H4 (cell line): ENCODE measurements at places on chromosomes 3 and 15.

- DNase-seq, result no peak
These were observed 16.4 kb upstream of the SKIC8 start for GRCh38 chr15:78315686-78316282.

DNA sequence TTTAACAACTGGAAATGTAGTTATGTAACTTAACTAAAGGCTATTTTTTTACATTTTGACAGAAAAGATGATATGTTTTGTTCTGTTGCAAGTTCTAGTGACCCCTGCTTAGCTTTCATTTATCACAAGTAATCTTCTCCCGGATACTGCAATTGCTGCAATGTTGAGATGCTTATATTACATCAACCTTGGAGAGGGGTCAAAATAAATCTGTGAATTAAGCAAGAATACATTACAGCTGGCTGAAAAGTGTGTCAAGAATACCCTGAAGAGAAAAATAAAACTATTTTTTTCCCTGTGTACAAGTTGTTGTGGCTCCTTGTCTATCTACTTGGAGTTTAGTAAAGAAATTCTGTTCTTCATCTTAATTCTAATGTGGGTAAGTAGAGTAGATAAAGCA lies 232.1 kb upstream of the GOLIM4 start:
- no peak for DNase-seq

GRCh38 chr3:66363148-66363547 lies 137.7 kb downstream of the LRIG1 start:
- no peak for DNase-seq

- no peak for DNase-seq
These were observed 4.6 kb downstream of the MYH15 start for GRCh38 chr3:108505811-108506210.

DNA sequence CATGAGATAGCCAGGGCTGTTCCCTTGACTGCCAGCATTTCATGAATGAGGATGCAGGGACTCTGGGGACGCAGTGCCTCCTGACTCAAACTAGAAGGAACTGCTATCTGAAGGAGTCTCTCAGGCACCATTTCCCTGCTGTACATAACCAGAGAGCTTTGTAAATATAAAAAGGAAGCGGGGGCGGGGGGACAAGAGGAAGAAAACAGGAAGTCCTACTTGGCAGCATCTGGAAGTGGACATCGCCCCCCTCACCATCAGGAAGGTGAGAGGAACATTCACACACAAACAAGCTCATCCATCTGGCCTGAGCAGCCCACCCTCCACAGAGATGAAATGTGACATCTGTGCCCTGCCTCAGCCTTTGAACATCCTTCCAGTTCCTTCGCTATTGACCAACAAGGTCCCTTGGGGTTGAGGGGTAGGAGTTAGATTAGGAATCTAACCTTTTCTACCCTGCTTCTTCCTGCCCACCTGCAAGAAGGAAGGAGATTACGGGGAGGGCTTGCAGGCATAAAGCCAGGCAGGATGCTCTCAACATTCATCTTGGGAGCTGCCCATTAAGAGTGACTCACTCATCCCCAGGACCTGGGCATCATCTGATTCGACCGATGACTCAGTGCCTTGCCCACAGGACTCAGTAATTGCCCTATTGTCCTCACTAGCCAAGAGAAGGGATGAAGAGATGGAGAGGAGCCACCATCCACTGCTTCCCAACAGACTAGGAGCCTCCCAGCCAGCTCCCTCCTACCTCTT lies 31.9 kb downstream of the SH3BP5 start:
- peak; percentile 88 for DNase-seq

DNA sequence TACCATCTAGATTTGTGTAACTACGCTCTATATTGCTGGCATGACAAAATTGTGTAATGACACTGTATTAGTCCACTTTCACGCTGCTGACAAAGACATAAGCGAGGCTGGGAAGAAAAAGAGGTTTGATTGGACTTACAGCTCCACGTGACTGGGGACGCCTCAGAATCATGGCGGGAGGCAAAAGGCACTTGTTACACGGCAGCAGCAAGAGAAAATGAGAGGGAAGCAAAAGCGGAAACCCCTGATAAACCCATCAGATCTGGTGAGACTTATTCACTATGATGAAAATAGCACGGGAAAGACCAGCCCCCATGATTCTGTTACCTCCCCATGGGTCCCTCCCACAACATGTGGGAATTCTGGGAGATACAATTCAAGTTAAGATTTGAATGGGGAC lies 905.7 kb downstream of the DIPK2A start:
- no peak for DNase-seq

DNA sequence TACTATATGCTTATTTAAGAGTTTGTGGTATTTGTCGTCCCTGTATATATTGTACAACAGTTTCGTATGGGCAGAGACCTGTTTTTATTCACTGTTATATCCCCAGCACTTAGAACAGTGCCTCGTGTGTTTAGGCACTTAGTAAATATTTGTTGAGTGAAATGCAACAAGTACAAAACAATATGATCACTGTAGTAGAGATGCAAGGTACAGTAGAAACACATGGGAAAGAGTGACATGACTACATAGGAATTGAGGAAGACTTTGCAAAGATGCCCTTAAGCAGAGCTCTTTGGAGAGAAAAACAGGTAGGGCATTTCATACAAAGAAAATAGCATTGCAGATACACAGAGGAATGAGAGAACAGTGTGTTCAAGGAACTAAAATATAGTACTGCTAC lies 18.3 kb downstream of the RASA2 start:
- no peak for DNase-seq

DNA sequence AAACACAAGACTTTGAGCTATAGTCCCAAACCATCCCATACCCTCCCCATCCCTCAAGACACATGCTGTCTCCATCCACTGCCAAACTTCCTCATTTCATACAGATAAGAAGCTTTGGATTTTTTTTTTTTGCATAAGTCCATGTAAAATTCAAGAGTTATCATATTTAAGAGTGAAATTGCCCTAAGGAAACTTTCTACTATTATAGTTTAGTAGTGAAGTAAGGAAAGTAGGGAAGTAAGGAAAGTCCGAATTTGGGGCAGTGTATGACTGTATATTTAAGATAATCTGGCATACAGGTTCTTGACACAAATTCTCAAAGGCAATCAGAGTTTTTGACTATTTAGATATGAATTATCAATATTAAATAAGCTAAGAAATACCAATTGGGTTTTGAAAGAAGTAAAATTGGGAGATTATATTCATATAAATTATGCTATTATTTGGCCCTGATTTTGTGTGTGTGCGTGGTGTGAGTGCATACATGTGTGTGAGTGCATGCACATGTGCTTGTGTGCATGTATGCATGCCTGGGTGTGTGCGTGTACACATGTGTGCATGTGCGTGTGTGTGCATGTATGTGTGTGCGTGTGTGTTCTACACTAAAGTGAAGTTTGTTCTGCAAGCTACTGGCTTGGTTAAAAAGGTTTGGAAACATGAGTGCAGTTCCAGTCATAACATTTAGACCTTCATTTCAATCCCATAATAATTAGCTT lies 83.6 kb upstream of the MBNL1 start:
- DNase-seq, result no peak

DNA sequence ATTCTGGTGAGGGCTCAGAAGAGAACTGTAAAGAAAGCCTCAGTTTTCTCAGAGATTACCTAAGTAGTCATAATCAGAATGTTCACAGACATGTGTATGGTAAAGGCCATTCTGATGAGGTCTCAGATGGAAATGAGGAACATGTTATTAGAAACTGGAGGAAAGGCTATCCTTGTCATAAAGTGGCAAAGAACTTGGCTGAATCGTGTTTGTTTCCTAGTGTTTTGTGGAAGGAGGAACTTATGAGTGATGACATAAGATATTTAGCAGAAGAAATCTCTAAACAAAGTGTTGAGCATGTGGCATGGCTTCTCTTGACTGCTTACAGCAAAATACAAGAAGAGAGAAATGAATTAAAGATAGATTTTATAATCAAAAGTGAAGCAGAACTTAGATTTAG lies 12.8 kb upstream of the KLHL40 start:
- no peak for DNase-seq

DNA sequence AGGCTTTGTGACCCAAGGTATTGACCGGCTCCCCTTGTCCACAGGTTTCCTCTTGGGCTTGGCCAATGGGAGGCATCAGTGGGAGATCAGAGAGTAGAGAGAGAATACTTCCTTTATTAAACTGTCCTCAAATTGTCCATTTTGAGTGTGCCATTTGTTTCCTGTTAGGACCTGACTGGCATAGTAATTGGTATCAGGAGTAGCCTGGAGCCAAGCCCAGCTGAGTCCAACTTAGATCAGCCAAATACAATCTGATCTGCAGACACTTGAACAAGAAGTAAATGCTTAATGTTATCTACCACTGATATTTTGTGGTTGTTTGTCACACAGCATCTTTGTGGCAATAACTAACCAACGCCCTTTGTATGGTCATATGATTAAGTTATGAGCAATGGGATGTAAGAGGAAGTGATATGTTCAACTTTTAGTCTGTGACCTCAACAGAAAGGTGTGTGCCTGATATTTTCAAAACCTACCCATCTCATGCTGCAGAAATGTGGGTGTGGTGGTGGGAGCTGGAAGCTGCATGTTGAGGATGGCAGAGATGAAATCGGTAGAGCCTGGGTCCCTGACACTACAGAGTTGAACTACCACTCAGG lies 13.3 kb downstream of the MYD88 start:
- DNase-seq, result no peak

DNA sequence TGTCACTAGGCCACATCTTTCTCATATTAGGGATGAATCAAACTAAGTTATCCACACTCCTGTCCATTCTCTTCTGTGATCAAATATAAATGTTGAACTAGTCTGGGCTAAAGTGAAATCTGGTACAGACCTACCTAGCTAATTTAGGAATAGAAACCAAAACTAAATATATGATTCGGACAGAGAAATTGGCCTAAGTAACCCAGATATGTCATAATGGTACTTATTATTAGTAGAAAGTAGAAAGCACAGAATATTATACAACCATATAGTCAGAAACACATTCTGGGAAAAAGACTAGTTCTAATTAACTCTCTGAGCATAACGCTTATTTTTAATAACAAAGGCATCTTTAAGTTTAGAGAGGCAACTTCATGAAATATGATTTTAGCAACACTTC lies 389.0 kb downstream of the LSAMP start:
- DNase-seq, result no peak

DNA sequence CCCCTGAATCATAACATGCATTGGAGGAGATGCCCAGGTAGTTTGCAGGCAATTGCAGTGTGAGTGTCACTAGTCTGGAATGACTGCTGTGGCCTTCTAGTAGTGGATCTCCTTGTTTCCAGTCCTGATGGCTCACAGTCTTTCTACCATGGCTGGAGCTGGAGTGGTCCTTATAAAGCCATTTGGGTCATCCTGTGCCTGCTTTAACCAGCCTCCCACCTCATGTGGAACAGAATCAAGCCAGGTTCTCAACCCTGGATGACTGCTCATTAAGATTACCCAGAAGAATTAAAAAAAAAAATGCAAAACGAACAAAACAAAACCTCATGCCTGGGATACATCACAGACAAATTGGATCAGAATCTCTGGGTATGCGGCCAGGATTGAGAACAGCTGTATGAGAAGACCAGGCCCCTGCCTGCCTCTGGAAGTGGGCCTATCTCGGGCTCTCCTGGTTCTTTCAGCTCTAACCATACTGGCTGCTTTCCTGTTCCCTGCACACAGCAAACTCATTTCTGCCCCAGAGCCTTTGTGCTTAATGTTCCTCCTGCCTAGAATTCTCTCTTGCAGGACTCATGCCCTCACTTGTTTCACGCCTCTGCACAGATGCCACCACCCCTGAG lies 96.4 kb downstream of the ITPR1 start:
- DNase-seq, result no peak

- DNase-seq, result peak; percentile 49
These were observed 31.5 kb upstream of the MLF1 start for GRCh38 chr3:158539414-158540014.

GRCh38 chr3:128770387-128770786 lies 44.4 kb downstream of the RAB7A start:
- no peak for DNase-seq

GRCh38 chr3:66270288-66270687 lies 49.5 kb downstream of the SLC25A26 start:
- no peak for DNase-seq

DNA sequence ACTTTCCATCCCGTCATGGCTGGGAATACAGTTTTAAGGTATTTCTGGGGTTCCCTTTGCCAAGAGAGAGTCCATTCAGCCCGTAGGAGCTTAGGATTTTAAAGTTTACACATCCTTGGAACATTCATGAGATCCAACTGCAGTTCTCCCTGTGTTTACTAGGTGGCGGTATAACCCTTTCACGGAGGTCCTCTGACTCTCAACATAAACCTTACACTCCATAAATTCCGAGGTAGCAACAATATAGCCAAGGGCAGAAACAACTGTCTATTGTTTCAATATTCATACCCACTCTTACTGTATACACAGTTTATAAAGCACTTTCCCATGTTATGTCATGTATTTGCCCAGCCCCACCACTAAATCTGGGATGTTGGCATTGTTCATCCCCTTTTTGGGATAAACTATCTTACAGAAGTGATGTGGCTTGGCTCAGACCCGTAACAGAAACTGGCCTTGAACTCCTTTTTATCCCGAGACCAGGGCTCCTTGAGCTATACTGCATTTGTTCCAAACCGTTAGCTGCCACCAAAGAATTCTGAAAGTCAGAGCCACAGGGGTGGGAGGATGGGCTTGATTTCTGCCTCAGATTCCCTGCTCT lies 69.2 kb upstream of the COL6A5 start:
- peak; percentile 63 for DNase-seq

GRCh38 chr3:178083906-178084866 lies 452.1 kb upstream of the KCNMB2 start:
- peak; percentile 31 for DNase-seq

- no peak for DNase-seq
These were observed 409.8 kb upstream of the TMCO5A start for GRCh38 chr15:37524601-37525000.

DNA sequence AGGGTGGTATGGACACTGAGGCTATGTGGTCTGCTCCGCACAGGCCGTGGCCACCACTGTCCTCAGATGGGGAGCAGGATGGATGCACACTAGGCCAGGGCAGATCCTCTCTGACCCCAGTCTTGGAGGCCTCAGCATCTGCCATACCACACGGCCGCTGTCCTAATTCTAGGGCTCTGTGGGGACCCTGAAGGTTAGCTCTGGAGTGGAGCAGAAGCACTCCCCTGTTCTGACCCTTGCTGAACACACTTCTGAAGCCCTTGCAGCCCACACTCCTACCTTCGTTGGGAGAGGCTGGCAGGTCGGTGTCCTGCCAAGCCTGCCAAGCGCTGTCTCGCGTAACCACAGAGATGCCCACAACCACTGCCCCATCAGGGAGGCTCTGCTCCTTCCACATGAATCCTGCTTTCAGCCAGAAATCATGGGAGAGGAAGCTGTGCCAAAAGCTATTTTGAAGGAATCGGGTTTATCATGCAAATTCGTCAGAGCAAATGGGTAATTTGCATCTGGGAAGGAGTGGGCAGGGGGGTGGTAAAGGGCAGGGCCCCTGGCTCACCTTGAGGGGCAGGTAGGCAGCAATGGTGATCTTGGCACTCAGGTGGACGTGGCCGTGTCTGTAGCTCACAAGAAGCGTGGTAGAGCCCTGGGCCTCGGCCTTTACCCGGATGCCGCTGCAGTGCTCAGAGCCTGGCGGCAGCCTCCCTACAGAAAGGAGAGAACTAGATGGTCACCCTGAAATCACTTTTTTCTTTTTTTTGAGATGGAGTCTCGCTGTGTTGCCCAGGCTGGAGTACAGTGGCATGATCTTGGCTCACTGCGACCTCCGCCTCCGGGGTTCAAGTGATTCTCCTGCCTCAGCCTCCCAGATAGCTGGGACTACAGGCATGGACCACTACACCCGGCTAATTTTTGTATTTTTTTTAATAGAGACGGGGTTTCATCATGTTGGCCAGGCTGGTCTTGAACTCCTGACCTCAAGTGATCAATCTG lies 54.4 kb downstream of the NUP210 start:
- no peak for DNase-seq
